SJSA1 (cell line): ENCODE measurements at places on chromosomes 7 and 10. TPM values are rescaled to one million over a fixed set of nuclear protein-coding genes. Genes with fewer than 3 reads are reported as not detected.
A peak's percentile ranks its signal among the peaks of the same experiment; 100 is the strongest.

CALHM3 gene
- total RNA-seq, result not detected in 2 replicates

TNRC18 gene
- 19.8 and 28.4 TPM in 2 replicates for total RNA-seq

ZNF804B gene
- total RNA-seq, result not detected in 2 replicates

TMEM236 gene
- 0.08 TPM in 1 of 2 replicates, not detected in the other for total RNA-seq

ARHGEF5 gene
- total RNA-seq, result 0.13 and 0.29 TPM in 2 replicates

PTEN gene
- total RNA-seq, result 39.2 and 53.7 TPM in 2 replicates

ACBD7 gene
- 7.3 and 9.1 TPM in 2 replicates for total RNA-seq

OPN1SW gene
- not detected in 2 replicates for total RNA-seq

SCIN gene
- total RNA-seq, result 0.37 and 0.56 TPM in 2 replicates

ELFN1 gene
- not detected in 2 replicates for total RNA-seq

SDK1 gene
- total RNA-seq, result 8.7 and 33.8 TPM in 2 replicates

SYNPO2L gene
- not detected in 2 replicates for total RNA-seq

GRCh38 chr7:92678291-92678920 is 88.2 kb upstream of the FAM133B start:
- H3K27ac ChIP-seq, result no peak overlapping the region; the same call in 1 of the 2 replicates
- DNase-seq, result no peak
- H3K36me3 ChIP-seq, result peaks cover 27% of the 10 kb centered on the region
- H3K4me1 ChIP-seq, result peaks cover 3% of the 10 kb centered on the region

GRCh38 chr7:20279979-20280378 is 50.7 kb upstream of the ITGB8 start:
- peaks cover 17% of the 10 kb centered on the region for H3K4me1 ChIP-seq
- no peak overlapping the region for H3K4me3 ChIP-seq
- no peaks in the 10 kb centered on the region for H3K36me3 ChIP-seq
- H3K27me3 ChIP-seq, result no peaks in the 10 kb centered on the region

DNA sequence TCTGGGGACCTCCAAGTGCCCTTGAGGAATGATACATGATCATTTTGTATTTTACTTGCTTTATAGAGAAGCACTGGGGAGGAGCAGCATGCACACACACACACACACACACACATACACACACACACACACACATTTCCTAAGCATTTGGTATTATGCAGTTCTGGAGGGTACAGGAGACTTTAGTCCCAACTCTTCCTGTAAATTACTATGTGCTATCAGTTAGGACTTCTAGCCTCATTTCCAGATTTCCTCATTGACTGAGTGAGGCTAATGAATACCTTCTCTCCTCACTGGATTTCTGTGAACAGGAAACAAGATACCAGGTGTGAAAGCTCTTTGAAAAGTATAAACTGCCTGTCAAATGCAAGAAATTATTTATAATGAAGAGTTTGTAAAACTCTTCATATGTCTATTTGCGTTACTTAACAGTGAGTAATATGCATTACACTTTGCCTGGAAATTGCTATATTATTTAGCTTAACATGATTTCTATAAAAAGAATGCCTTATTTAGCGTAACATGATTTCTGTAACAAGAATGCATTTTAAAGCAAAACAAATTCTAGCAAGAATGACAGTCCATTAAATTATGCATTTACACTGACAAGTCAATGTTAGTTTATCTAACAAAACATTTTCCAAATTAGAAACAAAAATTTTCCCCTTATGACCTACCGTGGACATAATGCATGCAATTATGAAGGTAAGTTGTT is 34.2 kb downstream of the ACTA2 start:
- H3K4me1 ChIP-seq, result no peaks in the 10 kb centered on the region
- H3K27me3 ChIP-seq, result no peaks in the 10 kb centered on the region
- no peak for DNase-seq
- H3K4me3 ChIP-seq, result no peak overlapping the region
- H3K36me3 ChIP-seq, result peaks cover 27% of the 10 kb centered on the region
- H3K27ac ChIP-seq, result no peak overlapping the region

GRCh38 chr10:5944389-5945189 is 32.8 kb downstream of the IL15RA start:
- peak overlapping the region; percentile 63 for H3K27ac ChIP-seq
- no peaks in the 10 kb centered on the region for H3K27me3 ChIP-seq
- peaks cover 24% of the 10 kb centered on the region for H3K4me1 ChIP-seq
- H3K4me3 ChIP-seq, result no peak overlapping the region
- H3K36me3 ChIP-seq, result no peaks in the 10 kb centered on the region

GRCh38 chr10:4526311-4526731 is 299.7 kb upstream of the AKR1E2 start:
- DNase-seq, result no peak
- H3K4me1 ChIP-seq, result peaks cover 16% of the 10 kb centered on the region
- no peaks in the 10 kb centered on the region for H3K36me3 ChIP-seq
- 0 out of 2 replicates have a peak overlapping the region, but pooled peaks have one; percentile 4 for H3K27ac ChIP-seq

- DNase-seq, result no peak
- H3K27ac ChIP-seq, result no peak overlapping the region
- no peaks in the 10 kb centered on the region for H3K36me3 ChIP-seq
- H3K4me1 ChIP-seq, result no peaks in the 10 kb centered on the region
- no peaks in the 10 kb centered on the region for H3K27me3 ChIP-seq
- no peak overlapping the region for H3K4me3 ChIP-seq
Measured at GRCh38 chr7:141884539-141885225, 31.5 kb upstream of the OR9A4 start.

DNA sequence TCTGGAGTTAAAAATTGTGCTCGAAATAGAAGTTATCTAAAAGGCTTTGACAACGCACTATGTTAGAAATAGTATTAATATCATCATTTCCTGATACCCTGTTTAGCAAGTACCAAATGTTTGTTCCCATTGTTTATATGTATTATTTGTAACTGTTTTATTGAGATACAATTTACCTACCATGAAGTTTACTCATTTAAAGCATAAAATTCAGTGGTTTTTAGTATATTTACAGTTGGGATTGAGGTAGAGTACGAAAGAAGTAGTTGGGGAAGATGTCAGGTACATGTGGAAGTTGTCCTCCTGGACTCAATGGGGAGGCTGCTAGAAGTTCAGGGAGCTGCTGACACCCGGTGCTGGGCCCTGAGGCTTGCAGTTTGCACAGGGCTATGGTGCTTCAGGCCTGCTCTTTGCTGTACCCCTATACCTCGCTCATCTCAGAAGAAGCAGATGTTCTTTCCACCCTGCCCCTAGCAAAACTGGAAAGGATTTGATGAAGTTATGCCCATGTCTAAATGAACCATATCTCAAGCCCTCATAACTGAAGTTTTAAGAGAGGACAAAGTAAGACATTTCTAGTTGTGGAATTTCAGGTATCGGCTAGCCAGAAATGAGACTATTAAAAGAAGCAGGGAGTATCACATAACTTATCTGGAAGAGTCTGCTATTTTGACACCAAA is 25.2 kb upstream of the WNT16 start:
- peak overlapping the region; percentile 92 for H3K27ac ChIP-seq
- H3K36me3 ChIP-seq, result no peaks in the 10 kb centered on the region
- H3K4me3 ChIP-seq, result no peak overlapping the region
- peaks cover 61% of the 10 kb centered on the region for H3K4me1 ChIP-seq
- H3K27me3 ChIP-seq, result no peaks in the 10 kb centered on the region

- no peak for DNase-seq
- no peaks in the 10 kb centered on the region for H3K4me1 ChIP-seq
- no peaks in the 10 kb centered on the region for H3K27me3 ChIP-seq
- H3K36me3 ChIP-seq, result no peaks in the 10 kb centered on the region
- H3K27ac ChIP-seq, result no peak overlapping the region
Measured at GRCh38 chr10:121462955-121463354, 135.3 kb downstream of the FGFR2 start.

GRCh38 chr10:69091143-69091651 is 3.3 kb downstream of the SRGN start:
- DNase-seq, result no peak
- peaks cover 43% of the 10 kb centered on the region for H3K4me1 ChIP-seq

- no peak overlapping the region for H3K4me3 ChIP-seq
- H3K36me3 ChIP-seq, result peaks cover 33% of the 10 kb centered on the region
- H3K27ac ChIP-seq, result no peak overlapping the region
- no peak for DNase-seq
Measured at GRCh38 chr10:87546210-87546609, 41.5 kb downstream of the MINPP1 start.

- no peaks in the 10 kb centered on the region for H3K4me1 ChIP-seq
- no peaks in the 10 kb centered on the region; the same call in 1 of the 2 replicates for H3K27me3 ChIP-seq
- no peak overlapping the region for H3K4me3 ChIP-seq
- DNase-seq, result no peak
Measured at GRCh38 chr7:1705856-1706255, 35.8 kb downstream of the ELFN1 start.

DNA sequence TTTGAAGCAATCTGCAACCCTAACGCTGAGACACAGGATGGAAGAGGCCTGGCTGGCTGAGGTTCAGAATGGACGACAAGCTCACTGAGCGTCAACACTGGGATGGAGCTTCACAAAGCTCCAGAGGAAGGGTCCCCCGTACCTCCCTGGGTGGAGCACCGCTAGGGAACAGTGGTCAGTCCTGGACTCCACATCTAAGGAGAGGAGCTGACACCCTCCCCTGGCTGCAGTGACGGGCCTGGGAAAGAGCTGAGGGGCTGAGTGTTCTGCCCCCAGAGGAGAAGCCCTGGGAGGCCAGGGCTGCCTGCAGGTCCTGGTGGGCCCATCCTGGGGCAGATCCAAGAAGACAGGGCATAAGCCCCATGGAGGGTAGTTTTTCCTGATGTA is 146.2 kb downstream of the ARHGAP22 start:
- H3K4me3 ChIP-seq, result no peak overlapping the region
- no peaks in the 10 kb centered on the region for H3K4me1 ChIP-seq
- no peaks in the 10 kb centered on the region for H3K36me3 ChIP-seq
- H3K27ac ChIP-seq, result no peak overlapping the region

DNA sequence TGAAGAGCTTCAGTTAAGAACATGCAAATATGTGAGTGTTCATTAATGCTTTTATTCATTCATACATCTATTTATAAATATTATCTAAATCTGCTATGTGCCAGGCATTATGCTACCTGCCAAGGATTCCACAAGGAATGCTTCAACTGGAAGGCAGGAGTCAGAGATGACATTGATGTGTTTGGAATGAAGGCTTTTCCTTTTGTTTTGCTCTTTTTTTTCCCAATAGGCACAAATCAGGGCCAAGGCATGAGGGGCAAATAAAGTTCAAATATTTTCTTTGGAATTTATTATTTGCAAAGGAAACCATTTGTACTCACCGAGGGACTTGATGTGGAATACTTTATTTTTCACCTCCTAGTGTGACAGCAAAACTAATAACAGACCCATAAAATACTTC is 530.3 kb downstream of the ARL4A start:
- no peak overlapping the region for H3K4me3 ChIP-seq
- no peaks in the 10 kb centered on the region for H3K36me3 ChIP-seq
- no peak for DNase-seq
- H3K4me1 ChIP-seq, result no peaks in the 10 kb centered on the region
- H3K27ac ChIP-seq, result no peak overlapping the region

DNA sequence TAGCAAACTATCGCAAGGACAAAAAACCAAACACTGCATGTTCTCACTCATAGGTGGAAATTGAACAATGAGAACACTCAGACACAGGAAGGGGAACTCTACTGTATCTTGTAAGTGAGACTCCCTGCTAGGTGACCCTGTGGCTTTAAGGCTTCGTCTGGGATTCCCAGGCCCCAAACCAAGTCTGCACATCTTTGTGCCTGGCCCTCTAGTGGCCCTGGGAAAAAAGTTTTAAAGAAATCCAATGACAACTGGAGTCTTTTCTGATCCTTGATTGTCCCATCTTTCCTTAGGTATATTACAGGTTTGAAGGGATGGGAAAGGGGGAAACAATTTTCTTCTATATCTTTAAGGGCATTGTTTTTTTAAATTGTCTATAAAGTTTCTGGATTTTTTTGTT is 10.6 kb upstream of the LIPM start:
- H3K27me3 ChIP-seq, result no peaks in the 10 kb centered on the region
- no peak overlapping the region for H3K4me3 ChIP-seq
- H3K4me1 ChIP-seq, result no peaks in the 10 kb centered on the region
- DNase-seq, result peak; percentile 43
- no peak overlapping the region for H3K27ac ChIP-seq

DNA sequence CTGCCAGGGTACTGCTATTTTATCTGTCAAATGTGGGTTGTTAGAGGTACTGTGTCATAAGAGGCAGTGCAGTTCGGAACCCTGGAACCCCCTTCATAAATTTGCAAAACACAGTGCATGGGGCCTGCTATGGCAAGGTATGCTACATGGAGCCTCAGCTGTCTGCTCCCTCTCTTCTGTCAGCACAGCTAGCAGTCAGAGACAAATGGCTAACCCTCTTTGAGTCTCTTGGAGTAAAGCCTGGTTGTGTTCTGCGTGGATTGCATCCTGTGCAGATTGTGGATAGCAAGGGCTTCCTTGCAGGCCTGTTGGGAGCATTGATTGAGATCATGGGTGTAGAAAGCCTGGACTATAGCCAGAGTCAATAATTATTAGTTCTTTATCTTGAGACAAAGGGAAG is 397.8 kb downstream of the AUTS2 start:
- no peak for DNase-seq
- H3K36me3 ChIP-seq, result no peaks in the 10 kb centered on the region
- no peak overlapping the region for H3K27ac ChIP-seq
- H3K4me3 ChIP-seq, result no peak overlapping the region
- no peaks in the 10 kb centered on the region for H3K27me3 ChIP-seq

- DNase-seq, result peak; percentile 35
- H3K36me3 ChIP-seq, result no peaks in the 10 kb centered on the region
Measured at GRCh38 chr7:13990319-13990983, 985 bp upstream of the ETV1 start.

GRCh38 chr7:96636342-96636860 is 73.2 kb downstream of the SEM1 start:
- no peaks in the 10 kb centered on the region for H3K27me3 ChIP-seq
- H3K27ac ChIP-seq, result no peak overlapping the region
- DNase-seq, result no peak
- no peak overlapping the region for H3K4me3 ChIP-seq
- H3K36me3 ChIP-seq, result no peaks in the 10 kb centered on the region

- H3K36me3 ChIP-seq, result no peaks in the 10 kb centered on the region
- no peaks in the 10 kb centered on the region for H3K27me3 ChIP-seq
- H3K27ac ChIP-seq, result no peak overlapping the region
- no peaks in the 10 kb centered on the region for H3K4me1 ChIP-seq
Measured at GRCh38 chr10:51510231-51510630, 189.2 kb downstream of the CSTF2T start.

DNA sequence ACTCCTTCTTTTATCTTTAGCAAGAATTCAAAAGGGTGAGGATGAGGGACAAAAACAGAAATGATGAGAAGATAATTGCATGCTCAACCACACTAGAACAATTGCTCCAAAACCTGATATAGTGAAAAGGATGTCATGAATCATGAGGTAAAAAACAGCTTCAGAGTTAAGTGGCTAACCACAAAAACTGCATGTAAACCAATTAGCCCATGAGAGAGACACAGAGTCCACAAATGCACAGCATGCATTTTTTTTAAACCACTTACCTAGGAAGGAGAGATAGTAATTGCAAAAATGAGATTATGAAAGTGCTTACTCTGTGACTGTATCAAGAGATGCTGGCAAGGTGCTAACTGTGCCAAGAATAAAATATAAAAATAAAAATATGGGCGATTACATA is 132.9 kb downstream of the MBL2 start:
- peaks cover 4% of the 10 kb centered on the region; the same call in 1 of the 2 replicates for H3K27me3 ChIP-seq
- no peaks in the 10 kb centered on the region for H3K4me1 ChIP-seq
- DNase-seq, result no peak
- H3K27ac ChIP-seq, result no peak overlapping the region
- H3K4me3 ChIP-seq, result no peak overlapping the region
